ENCODE measurements at places on chromosomes 1 and 21.

DNA sequence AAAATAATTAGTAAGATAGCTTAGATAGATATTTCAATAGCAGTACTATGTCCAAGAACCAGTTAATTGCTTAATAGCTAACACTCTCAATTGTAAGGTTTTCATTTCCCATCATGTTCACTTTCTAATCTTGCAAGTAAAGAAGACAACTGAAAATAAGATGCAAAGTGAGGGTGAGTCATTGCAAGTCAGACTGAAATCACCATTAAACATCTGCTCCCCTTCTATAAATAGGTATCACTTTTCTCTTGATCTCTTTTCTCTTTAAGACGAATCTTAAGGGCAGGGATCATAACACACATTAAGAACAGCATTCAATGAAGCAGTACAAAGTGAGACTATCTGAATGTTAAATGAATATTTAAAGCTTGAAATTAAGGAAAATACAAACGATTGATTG, 40.4 kb downstream of the UBR4 start:
- no peak for DNase-seq

- DNase-seq, result no peak
Measured at GRCh38 chr1:40153073-40153770, 8.0 kb upstream of the RLF start.

DNA sequence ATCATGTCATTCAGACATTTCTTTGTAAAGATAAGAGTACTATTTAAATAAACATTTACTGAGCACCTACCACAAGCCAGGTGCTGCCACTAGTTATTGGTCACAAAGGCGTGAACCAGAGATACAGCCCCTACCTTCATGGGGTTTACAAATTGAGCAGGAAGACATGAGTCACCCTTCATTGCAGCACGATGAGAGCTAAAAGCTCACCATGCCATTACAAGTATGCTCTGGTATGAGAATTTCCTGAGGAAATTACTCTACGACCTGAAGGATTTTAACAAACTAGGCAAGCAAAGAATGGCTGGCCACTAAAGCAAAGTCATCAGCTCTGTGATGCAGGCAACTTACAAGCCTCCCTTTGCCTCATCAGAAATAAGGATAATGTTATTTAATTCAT, 346.8 kb downstream of the BRINP2 start:
- DNase-seq, result no peak

- DNase-seq, result no peak
Measured at GRCh38 chr21:45387506-45387905, 17.5 kb upstream of the COL18A1 start.

GRCh38 chr21:35738347-35738961, 321.9 kb downstream of the SETD4 start:
- DNase-seq, result no peak

- no peak for DNase-seq
Measured at GRCh38 chr1:222995620-222996309, 147.3 kb downstream of the TLR5 start.

DNA sequence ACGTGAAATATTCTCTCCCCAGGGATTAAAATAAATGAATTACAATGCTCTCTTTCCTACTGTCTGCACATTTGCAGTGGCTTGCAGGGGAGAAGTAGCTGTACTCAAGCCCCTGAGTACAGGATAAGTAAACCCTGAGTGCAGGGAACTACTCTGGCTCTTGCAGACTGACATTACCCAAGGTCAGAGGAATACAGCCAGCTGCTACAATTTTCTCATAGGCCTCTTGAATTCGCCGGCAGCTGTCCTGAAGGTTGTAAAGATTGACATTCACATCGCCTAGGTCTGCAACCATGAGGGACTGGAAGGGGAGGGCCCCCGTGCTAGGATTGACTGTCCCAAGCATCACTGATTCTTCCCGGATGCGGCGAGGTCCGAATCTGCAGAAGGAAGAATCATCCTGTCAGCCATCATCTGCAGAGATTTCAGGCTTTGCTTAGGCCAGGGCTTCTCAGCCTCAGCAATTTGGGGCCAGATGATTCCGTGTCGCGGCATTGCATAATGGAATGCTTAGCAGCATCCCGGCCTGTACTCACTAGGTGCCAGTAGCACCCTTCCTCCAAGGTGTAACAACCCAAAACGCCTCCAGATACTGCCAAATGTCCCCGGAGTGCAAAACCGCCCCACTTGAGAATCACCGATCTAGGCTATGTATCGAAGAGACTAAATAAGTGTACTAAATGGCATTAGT, 1.7 kb downstream of the AGMAT start:
- no peak for DNase-seq

DNA sequence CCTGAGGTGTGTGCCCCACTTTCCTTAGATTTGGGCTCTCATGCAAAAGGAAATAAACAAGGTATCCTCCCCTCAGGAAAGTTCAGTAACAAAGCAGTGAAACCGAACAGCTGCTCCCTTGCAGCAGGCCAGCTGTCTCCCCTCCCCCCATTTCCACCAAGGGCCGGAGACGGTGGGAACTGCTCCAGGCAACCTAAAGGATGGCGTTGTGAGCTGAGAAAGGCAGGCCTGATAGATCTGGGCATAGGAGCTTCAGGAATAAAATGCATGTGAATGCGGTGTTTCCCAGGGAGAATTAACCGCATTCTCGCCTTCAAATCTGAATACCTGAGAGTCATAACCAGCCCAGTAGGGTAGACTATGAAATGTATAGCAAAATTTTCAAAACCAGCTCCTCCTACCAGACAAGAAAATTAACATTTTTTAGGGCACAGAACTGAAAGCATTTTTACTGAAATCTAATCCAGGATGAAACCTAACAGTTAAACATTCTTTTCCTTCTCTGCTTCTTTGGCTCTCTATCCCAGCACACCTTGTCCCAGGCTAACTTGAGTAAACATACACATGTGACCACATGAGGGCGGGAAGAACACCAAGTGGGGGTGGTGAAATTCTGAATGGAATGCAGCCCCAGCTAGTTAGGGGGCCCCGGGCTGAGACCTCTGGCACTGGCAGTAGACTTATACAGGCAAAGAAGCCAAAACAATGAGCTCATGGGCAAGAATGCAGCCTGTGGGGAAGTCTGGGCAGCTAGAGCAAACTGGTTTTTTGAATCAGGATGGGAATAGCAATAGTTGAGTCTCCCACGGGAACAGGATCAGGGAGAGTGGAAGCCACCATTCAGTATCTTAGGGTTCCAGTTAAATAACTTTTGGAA, 11.5 kb downstream of the MCL1 start:
- peak; percentile 83 for DNase-seq

GRCh38 chr1:80776266-80776665, 1024.5 kb upstream of the ADGRL2 start:
- no peak for DNase-seq

DNA sequence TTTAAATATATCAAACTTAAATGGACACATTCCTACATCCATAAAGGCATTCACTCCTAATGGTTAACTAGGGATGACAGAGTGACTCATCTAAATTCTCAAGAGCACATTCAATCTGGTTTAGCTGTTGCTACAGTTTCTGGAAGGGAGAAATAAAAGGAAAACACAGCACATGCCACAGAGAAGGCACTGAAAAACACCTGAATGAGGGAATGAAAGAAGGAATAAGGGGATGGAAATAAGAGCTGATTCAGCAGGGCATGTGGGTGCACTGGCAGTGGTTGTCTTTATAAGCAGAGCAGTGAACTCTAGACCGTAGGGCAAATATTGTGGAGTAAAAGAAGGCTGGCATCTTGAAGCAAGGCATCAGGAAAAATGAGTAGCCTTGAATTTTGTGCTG, 79.3 kb downstream of the LHX4 start:
- no peak for DNase-seq

GRCh38 chr1:30837653-30838052, 70.9 kb downstream of the SDC3 start:
- no peak for DNase-seq

- no peak for DNase-seq
Measured at GRCh38 chr1:15410884-15411245, 1.2 kb downstream of the EFHD2 start.

DNA sequence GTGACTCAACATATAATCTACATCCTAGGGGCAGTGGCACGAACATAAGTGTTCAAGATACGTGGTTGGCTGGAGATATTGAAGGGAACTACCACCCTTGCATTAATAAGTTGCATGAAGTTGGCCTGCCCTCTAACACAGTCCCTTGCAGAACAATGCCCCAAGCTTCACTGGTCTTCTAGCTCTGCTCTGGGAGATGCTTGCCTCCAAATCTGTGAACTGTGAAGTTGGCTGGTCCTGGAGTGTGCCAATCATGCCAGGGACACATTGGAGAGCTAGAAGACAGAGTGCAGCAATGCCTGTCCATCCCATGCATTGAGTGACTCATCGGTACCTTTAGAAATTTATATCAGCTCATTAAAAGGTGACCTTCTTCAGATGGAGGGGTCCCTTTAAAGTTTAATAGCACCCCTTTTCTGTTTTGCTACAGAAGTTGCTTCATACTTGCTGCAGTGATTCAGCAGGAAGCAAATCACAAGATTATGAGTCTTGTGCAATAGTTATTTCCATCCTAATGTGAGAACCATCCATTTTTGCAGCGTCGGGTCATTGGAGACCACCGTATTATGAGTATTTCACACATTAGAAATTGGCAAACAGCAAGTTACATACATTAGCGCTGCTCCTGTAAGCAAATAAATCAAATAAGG, 55.2 kb upstream of the KAZN start:
- DNase-seq, result no peak

DNA sequence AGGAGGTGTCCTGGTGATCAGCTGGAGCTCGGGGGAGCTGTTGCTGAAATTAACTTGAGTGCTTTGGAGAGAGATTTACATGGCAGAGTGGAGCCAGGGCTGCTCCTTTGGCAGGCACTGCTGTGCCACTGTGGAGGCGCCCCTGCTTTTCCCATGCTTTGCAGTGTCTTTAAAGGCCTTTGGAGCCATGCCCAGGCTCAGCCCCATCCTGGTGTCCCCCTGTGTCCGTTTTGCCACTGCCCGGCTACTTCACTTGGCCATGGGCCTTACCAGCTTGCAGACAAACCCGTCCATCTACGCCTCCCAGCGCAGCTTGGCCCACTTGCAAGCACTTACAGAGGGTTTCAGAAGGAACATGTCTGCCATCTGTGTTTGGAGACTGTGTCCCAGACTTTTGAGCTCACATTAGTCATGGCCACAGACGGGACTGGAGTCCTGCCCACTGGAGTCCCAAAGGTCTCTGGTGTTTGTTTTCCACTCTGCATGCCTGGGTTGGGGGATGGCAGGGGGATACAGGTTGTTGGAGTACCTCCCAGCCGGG, 18.2 kb upstream of the LAMTOR5 start:
- no peak for DNase-seq

- DNase-seq, result no peak
Measured at GRCh38 chr21:39518055-39518846, 66.5 kb downstream of the SH3BGR start.

- DNase-seq, result no peak
Measured at GRCh38 chr1:9455487-9456234, 83.6 kb upstream of the SLC25A33 start.

GRCh38 chr1:229195246-229195645, 75.7 kb upstream of the RAB4A start:
- DNase-seq, result no peak

GRCh38 chr1:236455243-236455642, 61.2 kb downstream of the EDARADD start:
- no peak for DNase-seq

- DNase-seq, result no peak
Measured at GRCh38 chr1:162666006-162666645, 33.9 kb downstream of the DDR2 start.

DNA sequence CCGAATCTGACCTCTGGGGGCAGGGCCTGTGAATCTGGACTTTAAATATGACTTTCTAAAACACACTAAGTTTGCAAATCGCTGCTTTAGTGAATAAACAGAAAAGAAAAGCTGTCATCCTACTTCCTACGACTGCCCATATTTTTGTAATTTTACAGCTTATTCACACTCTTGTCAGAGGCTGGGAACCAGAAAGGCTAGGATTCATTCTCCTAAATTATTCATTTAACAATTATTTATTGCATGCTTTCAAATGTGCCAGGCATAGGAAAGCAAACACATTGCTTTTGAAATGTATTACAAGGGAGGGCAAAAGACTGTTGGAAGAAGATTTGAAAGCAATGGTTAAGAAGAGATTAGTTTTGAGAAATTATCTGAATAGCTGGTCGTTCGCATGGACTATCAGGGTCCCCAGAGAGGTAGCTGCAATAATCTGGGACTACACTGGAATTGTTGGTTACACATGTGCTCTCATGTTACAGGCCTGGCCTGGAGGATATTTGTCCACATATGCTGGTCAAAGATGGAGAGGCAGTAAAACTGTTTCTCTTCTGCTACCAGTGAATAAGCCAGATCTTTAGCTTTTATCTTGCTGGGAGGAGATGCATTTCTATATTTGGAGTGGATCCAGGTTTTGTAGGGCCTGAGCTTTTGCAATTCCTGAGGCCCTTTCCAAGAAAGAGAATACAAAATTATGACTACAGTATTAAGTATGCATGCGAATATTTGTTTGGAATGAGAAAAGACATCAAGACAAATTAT, 29.6 kb upstream of the SFPQ start:
- DNase-seq, result no peak

DNA sequence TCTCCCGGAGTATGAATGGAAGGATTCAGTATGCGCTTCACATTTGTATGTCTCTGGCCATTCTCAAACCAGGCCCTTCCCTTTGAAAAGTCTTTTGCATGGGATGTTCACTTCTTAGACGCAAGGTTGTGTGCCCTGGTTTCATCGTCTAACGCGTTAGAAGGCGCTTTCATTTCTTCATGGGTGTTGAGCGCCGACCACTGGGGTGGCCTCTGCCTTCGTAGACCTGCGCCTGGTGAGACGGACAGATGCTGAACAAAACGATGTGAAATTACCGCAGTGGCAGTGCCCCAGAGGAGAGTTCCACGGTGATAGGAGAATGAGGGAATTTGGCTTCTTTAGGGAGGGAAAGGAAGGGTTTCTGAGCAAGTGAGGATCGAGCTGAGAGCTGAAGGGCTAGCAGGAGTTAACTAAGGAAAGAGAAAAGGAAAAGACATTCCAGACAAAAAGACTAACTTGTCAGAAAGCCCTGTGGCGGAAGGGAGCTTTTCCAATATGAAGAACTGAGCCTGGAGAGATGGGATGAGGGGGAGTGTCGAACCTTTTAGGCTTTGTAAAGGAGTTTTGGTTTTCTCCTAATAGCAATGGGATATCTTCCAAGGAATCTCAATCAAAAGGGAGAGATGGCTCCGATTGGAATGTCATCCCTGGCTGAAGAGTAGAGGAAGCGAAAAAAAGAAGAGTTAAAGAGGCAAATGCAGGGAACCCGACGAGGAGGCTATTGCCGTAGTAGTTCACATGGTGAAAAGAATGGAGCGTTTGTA, 951 bp downstream of the GGPS1 start:
- peak; percentile 18 for DNase-seq
